ENCODE measurements at places on chromosomes 16 and 17.

DNA sequence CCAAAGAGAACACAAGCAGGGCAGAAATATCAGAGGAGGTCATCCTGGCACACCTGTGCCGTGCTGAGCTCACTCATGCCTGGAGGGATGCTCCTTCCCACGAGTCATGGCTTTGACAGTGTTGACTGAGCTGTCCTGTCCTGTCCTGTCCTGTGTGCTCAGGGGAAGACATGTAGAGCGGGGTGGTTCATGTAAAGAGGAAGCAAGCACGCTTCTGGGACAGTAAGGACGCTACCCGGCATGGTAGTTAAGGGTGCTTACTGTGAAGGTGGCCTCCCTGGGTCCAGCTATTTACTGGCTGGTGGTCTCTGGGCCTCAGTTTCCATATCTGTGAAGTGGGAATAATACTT, 398 bp downstream of the LGALS9 start:
- DNase-seq, result no peak

- no peak for DNase-seq
Measured at GRCh38 chr16:48862087-48862532, 252.1 kb upstream of the N4BP1 start.

DNA sequence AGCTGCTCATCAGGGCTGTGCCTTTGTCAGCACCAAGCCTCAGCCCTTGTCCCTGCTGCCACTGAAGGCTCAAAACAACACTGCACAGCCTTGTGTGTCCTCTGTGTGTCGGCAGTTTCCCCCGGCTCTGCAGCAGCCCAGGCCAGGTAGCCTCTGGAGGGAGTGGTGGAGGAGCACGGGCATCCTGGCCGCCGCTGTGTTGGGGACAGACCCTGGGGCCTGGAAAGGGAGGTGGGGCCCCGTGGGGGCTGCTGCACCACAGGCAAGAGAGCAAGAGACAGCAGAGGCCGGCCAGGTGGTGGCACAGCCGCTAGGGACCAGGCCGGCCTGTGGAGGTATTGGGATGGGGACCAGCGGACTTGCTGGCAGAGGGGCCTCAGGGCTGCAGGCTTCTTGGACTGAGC, 96.9 kb upstream of the ZNF750 start:
- no peak for DNase-seq

GRCh38 chr17:77480509-77481215, 339.9 kb downstream of the SEC14L1 start:
- DNase-seq, result no peak

DNA sequence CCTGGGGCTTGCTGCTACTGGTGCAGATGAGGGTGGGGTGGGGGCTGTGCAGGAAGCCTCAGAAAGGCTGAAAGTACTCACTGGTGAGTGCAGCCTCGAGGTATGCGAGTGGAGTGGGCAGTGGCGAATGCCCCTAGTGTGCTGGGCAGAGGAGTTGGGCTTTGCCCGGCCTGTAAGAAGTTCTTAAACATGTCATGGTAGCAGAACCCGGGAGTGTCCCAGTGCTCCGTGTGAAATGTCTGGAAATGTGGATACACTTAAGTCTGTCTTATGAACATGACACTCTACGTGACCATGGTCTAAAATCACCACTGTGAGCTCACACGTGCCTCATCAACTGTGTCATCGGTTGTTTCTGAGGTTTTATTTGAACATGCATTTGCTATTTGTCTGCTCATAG, 1.7 kb downstream of the SMTNL2 start:
- DNase-seq, result no peak

GRCh38 chr17:81899514-81900166, 2.4 kb upstream of the NPB start:
- no peak for DNase-seq

DNA sequence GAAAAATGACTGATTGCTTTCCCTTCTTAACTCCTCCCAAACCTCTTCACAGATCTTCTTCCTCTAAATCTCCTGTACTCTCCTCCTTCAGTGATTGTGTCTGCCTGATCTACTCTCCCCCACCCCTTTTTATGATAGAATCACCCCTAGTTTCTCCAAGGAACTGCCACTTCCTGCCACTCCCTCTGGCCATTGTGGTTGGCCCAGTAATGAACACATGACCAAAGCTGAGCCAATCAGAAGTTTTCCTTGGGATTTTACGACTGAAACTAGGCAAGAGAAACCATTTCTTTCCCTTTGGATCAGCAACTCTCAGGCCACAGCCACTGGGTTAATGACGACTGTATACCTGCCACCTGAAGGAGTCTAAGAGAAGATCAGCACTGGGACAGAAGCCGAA, 15.9 kb downstream of the IRX3 start:
- DNase-seq, result no peak

DNA sequence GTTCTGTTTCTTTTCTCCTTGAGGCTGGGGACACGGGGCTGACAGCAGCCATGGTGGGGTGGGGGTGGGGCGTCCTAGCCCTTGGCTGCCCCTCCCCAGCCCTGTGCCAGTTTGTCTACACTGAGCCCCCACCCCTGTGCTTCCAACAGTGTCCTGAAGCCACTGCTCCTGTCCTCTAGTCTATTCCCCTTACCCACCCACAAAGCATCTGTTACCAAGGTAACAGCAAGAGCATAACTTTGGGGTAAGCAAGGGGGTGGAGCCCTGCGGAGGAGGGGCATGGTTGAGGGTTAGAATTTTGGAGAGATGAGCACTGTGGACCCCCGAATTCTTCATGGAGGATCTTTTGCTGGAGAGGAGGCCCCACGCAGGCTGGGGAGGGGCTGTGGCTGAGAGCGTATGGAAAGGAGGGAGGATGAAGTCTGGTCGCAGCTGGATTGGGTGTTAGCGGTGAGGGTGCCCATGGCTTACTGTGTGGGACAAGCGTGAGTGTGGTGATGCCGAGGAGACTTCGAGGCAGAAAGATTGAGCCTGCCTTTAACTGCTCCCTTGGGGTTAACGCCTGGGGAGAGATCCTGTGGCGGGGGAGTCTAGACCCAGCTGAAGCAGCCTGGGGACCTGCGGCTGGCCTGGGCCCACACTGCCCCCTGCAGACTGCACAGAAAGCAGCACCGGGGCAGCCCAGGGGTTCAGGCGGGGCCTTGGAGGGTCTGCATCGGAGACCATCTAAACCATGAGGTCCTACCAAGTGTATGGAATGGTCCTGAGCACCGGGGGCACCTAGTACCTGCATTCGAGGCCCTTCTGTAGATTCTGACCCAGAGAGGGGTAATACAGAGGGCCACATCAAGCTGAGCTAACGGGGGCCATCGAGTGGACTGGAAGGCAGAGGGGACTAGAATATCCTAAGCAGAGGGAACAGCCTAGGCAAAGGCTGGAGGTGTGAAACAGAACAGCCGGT, 6.1 kb upstream of the STAC2 start:
- DNase-seq, result peak; percentile 68

GRCh38 chr17:47719411-47720152, 13.5 kb upstream of the TBX21 start:
- no peak for DNase-seq

Data from GM18507 (cell line).